ENCODE measurements at places on chromosomes 7 and 10.

DNA sequence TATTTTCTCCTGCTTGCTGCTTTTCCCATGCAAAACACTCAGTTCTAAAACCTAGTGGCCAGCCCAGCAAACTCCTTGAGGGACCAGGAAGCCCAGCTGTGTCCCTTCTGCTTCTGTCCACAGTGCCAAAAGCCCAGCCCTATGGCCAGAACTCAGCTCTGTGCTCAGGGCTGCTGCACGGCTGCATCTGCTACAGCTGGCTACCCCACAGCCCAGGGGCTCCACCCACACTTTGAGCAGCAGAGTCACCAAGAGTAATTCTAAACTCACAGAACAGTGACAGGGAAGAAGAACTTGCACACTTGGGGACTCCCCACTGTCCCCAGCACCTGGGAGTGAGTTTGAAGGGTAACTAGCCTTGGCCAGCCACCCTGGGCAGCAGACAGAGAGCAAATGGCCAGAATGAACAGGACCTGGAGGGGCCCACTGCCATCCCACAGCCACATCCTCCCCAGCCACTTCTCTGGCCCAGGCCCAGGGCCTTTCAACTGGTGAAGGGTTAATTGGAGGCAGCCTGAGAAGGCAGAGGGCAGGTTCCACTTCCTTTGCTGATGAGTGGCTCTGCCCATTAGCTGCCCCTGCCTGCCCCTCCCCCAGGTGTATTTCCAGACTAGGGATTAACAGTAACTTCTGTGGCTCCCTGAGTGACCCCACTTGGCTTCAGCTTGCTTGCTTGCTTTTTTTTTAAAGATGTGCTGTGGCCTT, 28.1 kb upstream of the TRIM8 start:
- DNase-seq, result no peak

GRCh38 chr7:50865450-50865849, 82.8 kb upstream of the GRB10 start:
- DNase-seq, result no peak

GRCh38 chr7:55517191-55517633, 55.1 kb downstream of the VOPP1 start:
- DNase-seq, result no peak

DNA sequence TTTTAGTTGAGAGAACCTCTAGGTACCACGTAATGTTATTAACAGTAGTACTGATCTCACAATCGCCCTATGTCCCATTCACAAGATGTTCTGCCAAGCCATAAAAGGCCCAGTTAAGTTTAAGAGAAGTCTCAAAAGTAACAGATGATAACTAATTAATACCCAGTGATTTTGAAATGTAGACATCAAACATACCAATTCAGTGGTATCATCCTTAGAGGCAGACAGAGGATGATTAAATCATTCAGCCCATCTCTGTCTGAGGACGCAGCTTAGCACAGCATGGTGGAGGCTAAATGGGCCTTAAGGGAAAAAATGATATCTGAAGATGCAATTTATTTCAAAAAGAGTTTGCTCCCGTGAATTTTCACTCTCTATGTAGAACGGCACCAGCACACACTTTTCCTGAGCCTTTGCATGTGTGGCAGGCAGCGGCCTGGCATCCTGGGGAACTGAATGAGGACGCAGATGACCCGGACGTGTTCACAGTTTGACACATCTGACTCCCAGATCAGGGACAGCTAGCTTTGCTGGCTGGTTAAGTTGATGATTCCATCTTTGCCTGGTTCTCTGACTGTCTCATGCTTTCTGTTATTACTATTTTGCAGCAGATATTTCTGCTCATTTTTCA, 13.4 kb downstream of the EGFR start:
- no peak for DNase-seq

GRCh38 chr10:132915411-132915810, 27.0 kb downstream of the CFAP46 start:
- DNase-seq, result no peak

DNA sequence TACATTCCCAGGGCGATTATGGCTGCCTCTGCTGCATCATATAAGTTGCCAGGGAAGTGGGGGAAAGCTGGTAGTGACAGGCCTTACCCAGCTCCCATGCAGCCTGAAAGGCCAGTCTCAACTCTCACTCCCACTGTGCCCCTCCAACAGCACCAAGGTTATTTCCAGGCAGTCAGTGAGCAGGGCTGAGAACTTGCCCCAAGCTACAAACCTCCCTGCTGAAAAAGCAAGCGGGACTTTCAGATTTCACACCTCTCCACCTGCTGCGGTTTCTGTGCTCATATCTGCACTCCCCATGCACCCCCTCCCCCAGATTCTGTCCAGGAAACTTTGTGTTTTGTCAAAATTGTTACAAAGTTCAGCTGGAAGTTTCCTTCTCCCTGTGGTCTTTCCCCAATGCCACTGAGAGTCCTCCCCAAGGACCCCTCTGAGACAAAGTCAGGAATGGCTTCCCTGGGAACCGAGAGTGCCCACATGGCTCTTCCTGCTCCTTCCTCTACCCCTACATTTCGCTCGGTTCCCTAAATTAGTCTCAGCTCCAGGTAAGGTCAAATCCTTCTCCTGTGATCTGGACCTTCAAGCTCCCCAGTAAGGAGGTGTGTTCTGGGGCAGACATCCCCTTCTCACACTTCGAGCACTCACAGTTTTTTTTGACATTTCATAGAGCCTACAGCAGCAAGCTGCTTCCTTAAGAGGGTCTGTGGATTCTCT, 25.3 kb upstream of the WNT2 start:
- DNase-seq, result no peak

GRCh38 chr10:93894516-93895378, 969 bp downstream of the SLC35G1 start:
- no peak for DNase-seq

DNA sequence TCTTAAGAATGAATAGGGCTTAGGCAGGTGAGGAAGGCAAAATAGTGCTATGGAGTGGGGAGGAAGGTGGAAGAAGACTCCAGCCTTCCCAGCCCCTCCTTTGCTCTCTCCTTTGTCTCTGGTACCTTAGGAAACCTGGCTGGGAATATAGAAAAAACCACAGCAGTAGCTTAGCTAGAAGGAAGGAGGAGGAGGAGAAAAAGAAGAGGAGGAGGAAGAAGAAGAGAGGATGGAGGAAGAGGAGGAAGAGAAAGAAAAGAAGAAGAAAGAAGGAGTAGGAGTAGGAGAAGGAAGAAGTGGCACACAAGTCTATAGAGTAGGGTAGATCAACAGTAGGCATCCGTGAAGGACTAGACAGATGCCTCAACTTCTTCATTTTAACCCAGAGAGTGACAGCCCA, 36.5 kb upstream of the FAM180A start:
- no peak for DNase-seq

- no peak for DNase-seq
Measured at GRCh38 chr7:98000356-98000755, 10.4 kb upstream of the OCM2 start.

GRCh38 chr7:94656925-94657731, 1.2 kb upstream of the SGCE start:
- no peak for DNase-seq

- no peak for DNase-seq
Measured at GRCh38 chr10:113235508-113235907, 285.5 kb downstream of the TCF7L2 start.

- DNase-seq, result no peak
Measured at GRCh38 chr10:65320236-65321026, 1605.4 kb upstream of the LRRTM3 start.

GRCh38 chr7:14095233-14095950, 105.9 kb upstream of the ETV1 start:
- DNase-seq, result no peak

GRCh38 chr7:29860186-29860585, 53.9 kb downstream of the WIPF3 start:
- no peak for DNase-seq

DNA sequence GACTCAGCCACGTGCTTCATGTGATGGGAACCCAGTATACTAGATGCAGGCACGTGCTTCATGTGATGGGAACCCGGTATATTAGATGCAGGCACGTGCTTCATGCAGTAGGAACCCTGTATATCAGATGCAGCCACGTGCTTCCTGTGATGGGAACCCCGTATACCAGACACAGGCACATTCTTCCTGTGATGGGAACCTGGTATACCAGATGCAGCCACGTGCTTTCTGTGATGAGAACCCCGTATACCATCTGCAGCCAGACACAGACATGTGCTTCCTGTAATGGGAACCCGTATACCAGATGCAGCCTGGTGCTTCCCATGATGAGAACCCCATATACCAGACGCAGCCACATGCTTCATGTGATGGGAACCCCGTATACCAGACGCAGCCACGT, 44.0 kb downstream of the MGMT start:
- no peak for DNase-seq

DNA sequence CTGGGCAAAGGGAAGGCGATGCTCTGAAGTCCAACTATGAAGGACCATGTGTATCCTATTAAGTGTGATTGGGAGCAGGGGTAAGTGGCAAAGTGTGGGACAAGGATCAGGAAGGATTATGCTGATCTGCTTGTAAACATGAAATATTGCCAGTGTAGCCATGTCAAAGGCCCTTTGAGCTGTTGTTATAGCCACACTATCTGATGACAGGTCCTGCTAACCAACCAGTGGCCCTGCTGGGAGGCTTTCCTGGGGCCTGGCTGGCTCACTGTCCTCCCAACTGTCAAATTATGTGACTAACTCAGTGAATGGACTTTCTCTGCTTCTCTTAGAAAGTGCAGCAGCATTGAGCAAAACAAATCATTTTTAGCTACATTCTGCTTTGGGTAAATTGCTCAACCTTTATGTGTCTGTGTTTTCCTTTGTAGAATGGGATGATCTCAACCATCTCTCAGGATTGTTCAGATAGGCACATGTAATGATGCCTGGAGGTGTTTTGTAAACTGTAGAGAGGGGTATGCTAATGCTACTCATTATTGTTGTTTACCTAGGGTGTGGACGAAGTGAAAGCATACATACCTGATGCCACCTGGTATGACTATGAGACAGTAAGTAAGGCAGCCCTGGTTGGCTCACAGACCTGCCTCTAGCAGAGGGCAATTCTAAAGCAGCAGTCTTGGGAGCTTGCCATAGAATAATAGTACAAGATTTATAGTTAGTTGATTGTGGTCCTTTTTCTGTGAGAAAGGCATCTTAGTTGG, 47.4 kb downstream of the MGAM2 start:
- no peak for DNase-seq

Measured in activated T-cell treated with anti-CD3 and anti-CD28 coated beads for 4 hours (primary cell).